ENCODE measurements at places on chromosomes 2 and 18.

GRCh38 chr2:48886919-48887318 is 131.4 kb upstream of the LHCGR start:
- no peak for DNase-seq

- no peak for DNase-seq
These were observed 10.3 kb upstream of the ACKR3 start for GRCh38 chr2:236558993-236559978.

DNA sequence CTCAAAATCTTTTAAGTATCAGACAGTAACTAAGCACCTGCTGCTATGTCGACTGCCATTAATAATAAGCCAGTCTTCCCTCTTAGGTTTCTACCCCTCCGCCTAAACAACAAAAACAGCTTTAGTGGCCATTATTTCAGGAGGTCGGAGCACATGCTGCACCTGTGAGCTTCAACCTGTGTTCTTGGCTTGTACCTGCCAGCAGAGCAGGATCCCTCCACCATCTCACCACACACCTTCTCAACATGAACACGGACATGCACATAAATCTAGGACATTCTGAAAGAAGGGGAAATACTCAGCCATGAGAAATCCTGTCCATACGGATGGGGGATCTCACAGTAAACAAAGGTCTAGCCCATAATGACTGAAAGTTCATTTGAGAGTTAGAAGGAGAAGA is 3.7 kb downstream of the CYB5A start:
- DNase-seq: no peak

DNA sequence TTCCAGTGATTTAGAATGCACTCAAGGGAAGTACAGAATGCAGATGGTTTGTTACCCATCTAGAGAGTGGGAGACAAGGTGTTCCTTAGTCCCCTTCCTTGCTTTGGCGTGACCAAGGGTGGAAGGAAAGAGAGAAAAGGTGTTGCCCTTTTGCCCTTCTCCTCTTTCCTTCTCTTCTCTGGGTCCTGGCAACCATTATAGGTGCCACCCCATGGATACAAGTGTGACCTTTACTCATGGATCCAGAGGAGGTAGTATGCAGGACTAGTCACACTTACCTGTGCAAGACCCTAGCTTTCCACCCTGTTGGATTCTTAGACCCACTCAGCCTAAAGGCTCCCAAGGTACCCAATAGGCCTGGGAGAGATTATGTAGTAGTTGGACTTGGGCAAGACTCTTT is 11.6 kb upstream of the RBFA start:
- no peak for DNase-seq

- DNase-seq: no peak
These were observed 505.4 kb upstream of the PIK3C3 start for GRCh38 chr18:41449612-41450011.

GRCh38 chr2:11705063-11705462 is 35.1 kb upstream of the NTSR2 start:
- DNase-seq: no peak

DNA sequence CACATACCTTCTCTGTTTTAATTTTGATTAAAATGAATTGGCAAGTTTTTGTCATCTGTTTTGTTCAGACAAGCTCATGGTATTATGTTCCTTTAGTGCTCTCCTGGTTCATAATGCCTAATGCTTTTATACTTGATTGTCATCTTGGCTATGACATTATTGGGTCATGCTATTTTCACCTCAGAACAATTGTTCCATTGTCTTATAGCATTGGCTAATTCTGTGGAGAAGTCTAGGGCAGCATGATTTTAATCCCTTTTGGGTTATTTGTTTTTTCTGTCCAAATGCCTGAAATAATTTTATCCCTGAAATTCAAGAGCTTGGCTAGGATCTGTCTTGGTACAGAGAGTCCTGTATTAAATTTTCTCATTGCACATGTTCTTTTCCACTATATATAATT is 83.8 kb upstream of the CCDC85A start:
- DNase-seq: no peak

- no peak for DNase-seq
These were observed 3.7 kb downstream of the INHA start for GRCh38 chr2:219575566-219576504.

- no peak for DNase-seq
These were observed 5.4 kb downstream of the RND3 start for GRCh38 chr2:150482111-150482510.

DNA sequence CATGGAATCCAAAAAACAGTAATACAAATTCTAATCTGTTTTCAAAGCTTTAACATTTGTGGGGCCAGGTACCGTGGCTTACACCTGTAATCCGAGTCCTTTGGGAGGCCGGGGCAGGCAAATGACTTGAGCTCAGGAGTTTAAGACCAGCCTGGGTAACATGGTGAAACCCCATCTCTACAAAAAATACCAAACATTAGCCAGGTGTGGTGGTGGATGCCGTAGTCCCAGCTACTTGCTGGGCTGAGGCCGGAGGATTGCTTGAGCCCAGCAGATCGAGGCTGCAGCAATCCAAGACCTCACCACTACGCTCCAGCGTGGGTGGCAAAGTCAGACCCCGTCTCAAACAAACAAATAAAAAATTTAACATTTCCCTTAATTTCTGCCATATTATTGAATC is 74.3 kb upstream of the SALL3 start:
- no peak for DNase-seq

DNA sequence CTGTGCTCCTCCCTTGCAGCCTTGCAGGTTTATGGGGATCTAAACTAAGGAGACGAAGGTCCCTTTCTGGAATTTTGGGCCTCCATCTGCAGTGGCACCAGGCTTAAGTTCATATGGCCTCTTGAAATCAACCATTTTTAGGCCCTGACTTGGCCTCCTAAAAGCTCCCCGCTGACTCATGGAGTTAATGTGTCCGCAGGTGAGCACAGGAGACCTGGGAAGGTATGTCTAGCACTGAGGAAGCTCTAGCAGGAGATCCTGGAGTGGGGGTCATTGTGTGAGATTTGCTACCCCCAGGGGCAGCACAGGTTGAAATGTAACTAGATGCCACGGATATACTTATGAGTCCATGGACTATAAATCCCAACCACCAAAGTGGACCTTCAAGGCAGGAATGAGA is 95.9 kb upstream of the CELF4 start:
- no peak for DNase-seq

- DNase-seq: no peak
These were observed 1662.9 kb downstream of the SUCLG1 start for GRCh38 chr2:82796132-82796531.

DNA sequence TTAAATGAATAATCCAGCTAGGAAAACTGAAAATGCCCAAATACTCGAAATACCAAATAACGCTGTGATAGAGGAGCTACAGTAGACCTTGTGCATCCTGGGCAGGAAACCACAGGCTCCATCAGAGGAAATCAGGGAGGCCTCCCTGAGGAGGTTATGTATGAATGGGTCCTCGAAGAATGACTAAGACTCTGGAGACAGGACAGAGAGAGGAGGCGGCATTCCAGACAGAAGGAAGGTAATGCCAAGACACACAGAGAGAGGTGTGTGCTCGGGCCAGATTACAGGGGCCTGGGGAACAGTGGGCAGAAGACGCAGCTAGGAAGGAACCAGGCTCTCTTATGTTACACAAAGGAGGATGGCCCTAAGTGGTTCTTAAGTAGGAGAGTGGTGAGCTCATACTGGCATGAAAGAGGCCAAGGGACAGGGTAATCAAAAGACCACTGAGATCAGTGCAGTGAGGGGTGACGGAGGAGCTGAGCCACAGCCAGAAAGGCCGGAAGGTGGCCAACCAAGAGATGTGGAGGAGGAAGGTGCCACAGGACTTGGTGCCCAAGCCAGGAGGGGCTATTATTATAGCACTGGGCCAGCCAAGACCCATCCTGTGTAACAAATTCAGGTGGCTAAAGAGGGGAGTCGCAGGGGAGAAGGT is 9.9 kb downstream of the ST3GAL5 start:
- no peak for DNase-seq

DNA sequence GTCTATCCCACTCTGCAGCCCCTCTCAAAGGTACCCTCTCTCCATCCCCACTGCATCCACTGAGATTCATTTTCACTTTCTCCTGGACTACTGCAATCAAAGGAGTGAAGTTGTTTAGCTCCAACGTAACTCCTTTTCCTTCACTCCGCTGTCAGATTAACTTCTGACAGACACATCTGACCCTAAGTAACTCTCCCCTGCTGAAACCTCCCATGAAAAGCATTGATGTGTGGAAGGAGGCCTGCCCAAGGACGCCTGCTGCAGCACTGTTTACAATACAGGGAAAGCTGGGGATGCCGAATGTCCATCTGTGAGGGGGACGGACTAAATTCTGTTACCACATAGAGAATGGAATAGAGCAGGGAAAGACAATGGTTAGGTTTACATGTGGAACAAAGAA is 114.8 kb downstream of the TMEM163 start:
- no peak for DNase-seq
